Left ventricle myocardium superior (tissue), 1 donor: ENCODE measurements at places on chromosomes 5 and 9.

DNA sequence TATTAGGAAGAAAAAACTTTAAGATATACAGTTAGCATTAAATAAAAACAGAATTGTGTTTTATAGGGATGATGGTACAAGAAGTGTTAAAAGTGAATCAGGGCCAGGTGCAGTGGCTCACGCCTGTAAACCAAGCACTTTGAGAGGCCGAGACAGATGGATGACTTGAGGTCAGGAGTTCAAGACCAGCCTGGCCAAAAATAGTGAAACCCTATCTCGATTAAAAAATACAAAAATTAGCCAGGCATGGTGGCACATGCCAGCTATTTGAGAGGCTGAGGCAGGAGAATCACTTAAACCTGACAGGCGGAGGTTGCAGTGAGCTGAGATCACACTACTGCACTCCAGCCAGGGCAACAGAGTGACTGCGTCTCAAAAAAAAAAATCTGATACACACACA lies 282.9 kb upstream of the ATP10B start:
- no peak for DNase-seq

DNA sequence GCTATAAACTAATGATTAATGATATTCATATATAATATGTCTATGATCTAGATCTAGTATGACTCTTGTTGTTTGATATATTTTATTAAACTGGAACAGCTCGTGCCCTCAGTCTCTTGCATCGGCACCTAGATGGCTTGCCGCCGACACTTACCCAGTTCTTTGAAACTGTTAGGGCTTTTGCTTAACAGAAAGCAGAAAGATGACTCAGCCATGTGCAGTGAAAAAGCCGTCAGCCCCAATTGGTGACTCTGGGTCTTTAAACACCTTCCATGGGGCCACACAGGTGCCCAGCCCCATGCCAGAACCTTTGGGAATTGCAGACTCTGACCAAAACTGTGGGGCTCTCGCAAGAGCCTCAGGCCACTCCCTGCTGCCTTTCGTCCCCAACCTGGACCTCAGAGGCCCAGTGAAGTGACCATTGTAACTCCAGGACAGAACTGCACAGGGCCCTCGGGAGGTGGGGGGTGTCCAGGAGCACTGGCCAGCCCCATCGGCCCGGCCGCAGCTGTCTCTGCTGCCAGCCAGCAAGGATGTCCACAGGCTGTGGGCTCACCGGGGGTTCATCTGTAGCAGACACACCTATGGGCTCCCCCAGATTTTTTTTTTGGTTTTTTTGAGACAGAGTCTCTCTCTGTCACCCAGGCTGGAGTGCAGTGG lies 7.8 kb downstream of the LCN10 start:
- DNase-seq, result no peak

DNA sequence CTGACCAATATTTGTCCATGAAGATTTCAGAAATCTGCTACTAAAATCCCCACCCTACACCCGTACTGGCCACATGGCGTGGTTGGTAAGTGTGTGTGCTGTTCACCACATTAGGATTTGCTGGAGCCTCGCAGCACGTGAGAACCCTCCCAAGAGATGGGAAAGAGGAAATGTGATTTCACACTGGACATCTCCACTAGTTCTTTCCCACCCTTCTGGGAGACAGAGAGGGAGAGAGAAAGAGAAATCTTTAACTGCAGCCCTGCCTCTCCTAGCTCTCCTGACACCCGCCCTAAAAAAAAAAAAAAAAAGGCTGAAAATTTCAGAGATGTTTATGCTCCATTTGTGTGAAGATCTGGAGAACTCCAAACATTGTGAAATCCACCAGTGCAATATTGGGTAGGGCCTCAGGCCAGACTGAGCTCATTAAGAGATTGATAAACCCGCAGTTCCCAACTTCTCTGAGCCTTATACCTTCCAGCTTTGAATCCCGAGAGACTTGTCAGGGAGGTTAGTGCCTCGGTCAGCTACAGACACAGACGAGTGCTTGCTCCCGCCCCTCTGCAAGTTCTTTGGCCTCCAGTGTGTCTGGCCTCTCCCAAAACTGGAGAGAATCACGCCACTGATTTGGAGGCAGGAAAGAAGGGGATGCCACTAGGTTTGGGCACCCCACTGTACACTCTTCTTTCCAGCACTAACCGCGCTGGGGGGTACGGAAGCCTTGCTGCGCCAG lies 1.9 kb downstream of the SPRY4 start:
- DNase-seq, result peak; percentile 60

GRCh38 chr5:54272746-54273145 lies 37.6 kb downstream of the ARL15 start:
- no peak for DNase-seq

DNA sequence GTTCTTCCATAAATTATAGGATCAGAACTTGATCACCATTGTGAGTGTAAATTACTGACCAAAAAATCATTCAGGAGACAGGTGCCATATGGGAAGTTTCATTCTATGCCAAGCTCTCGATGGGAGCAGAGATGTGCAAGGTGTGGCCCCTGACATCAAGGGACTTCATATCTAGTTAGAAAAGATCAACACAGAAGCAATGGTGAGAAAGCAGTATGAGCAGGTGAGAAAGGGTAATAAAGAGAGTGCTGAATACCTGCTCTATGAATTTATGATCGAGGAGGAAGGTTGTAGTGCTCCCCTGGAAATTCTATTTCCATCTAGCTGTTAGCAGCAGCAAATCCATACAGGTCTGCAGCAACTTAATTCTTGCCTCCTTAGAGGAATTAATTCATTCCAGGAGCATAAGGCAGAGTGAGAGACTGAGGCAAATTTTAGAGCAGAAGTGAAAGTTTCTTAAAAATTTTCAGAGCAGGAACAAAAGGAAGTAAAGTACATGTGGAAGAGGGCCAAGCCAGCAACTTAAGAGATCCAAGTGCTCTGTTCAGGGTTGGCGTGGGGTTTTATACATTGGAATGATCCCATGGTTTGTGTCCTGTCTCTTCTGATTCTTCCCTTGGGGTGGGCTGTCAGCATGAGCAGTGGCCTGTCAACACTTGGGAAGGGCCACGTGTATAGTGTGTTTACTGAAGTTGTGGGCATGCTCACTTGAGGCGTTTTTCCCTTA lies 181.8 kb downstream of the SAXO1 start:
- no peak for DNase-seq

DNA sequence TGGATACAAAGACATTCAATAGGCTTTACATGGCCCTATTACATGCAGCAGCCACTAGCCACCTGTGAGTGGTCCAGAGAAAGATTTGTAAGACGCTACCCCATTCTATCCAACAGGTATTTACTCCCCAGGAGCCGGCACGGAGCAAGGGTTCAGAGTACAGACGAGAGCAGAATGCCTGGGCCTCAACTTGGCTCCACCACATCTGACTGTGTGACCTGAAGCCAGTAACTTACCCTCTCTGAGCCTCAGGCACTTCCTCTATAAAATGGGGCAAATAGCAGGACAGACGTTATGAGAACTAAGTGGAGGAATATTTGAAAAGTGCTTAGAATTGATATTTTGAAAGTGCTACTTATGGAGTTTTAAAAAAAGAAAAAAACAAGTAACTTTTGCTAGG lies 100.0 kb downstream of the TLE1 start:
- DNase-seq, result no peak

DNA sequence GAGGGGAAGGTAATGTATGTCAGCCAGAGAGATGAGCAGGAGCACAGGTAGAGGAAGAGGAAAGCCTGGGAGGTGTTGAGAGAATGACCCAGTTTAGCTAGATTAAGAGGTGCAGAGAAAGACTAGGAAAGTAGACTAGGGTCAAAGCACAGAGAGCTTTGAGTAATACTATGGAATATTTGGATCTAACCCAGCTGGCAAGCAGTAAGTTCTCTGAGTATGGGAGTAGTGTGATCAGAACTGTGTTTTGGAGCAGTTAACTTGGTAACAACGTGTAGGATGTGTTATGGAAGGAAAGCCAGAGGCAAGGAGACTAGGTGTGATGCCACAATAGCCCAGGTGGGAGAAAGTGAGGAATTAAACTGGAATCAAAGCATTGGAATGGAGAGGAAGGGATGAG lies 84.9 kb upstream of the PTGER4 start:
- no peak for DNase-seq

DNA sequence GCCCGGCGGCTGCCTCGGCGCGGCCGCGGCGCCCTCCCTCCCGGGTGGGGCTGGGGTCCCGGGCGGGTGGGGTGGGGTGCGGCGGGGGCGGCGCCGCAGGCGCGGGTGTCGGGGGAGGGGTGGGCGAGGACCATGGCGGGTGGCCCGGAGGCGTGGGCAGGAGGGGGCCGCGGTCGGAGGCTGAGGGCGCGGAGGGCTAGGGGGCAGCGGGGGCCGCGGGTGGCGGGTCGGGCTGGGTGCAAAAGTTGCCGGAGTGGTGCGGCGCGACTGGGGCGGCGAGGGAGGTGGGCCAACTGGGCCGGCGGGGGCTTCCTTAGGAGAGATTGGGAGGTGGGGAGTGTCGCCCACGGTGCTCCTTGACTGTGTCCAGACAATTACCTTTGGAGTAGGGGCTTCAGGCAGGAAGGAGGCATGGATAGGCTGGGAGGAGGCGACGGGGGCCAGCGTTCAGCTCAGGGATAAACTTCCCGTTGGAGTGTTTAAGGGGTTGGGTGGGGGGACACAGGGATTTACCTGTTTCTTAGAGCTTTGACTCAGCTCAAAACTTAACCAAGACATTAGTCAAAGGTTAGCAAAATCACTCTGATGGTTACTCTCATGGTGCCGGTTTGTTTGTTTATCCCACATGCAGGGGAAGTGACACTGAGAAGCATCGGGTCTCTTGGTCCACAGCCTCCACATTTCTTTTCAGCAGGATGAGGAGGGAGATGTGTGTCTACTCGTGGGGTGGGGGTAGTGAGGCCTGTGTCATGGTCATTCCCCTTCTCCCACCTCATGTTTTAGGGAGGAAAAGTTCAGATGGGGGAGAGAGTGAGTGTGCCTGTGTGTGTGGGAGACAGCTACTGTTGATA lies 859 bp downstream of the CSNK1G3 start:
- peak; percentile 56 for DNase-seq

- no peak for DNase-seq
These were observed 30.2 kb downstream of the MAML1 start for GRCh38 chr5:179762781-179763176.

DNA sequence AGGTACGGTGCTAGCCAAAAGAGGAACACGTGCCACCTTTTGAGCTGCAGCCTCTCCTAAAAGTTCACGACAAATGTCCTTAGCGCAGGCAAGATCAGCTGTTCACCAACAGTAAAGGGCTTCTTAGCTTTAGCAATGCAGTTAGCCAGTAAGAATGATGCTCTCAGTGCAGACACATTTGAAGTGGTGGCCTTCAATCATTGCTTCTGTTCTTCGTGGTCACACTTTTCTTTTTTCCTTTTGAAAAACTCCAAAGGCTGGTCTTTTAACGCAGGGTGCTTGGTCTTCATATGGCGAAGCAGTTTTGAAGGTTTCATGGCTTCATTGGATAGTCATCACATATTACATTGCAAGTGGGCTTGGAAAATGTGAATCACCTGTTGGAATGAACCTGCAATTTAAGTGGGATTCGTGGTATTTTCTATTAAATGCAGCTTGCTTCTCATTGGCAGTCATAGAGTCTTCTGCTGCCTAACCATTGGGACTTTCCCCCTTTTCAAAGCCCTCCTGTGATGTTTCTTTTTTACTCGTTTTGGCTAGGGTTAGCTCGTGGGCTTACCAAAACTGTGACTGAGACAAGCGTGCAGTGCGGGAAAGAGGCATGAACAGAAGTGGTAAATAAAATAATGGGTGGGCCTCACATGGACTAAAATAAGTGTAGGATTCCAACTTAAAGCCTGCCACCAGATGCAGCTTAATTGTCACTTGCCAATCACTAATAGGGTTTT lies 100.9 kb downstream of the MRPL36 start:
- no peak for DNase-seq

DNA sequence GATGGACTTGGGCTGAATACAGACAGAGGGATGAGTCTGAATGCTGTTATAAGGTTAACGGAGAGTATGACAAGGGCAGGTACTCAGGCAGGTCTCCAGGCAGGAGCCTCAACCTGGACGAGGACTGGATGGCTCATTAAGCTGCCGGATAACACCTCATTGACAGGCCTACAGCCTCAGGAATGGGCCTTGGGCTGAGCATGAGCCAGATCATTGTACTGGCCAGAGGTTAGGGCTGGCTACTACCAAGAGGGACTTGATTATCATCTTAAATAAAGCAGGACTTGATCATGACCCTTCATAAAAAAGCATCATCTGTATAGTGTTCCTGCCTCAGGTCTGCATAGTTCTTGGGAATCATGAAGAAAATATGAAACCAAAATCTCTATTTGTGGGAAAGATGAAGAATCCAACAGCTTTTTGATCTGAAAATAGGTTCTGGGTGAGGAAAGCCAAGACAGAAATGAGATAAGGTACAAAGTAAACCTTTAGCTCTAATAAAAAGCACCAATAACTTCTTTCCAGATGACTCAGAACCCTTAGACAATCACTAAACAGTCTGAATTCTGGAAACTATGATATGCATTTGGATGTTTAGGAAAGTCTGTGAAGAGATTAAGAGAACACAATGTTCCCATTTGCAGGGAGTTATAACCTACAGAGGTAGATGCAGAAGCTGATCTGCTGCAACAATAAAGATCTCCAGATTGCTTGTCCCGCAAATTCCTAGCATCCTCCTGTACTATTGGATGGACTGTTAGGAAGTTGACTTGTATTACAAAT lies 343.1 kb downstream of the CTNND2 start:
- DNase-seq, result no peak

DNA sequence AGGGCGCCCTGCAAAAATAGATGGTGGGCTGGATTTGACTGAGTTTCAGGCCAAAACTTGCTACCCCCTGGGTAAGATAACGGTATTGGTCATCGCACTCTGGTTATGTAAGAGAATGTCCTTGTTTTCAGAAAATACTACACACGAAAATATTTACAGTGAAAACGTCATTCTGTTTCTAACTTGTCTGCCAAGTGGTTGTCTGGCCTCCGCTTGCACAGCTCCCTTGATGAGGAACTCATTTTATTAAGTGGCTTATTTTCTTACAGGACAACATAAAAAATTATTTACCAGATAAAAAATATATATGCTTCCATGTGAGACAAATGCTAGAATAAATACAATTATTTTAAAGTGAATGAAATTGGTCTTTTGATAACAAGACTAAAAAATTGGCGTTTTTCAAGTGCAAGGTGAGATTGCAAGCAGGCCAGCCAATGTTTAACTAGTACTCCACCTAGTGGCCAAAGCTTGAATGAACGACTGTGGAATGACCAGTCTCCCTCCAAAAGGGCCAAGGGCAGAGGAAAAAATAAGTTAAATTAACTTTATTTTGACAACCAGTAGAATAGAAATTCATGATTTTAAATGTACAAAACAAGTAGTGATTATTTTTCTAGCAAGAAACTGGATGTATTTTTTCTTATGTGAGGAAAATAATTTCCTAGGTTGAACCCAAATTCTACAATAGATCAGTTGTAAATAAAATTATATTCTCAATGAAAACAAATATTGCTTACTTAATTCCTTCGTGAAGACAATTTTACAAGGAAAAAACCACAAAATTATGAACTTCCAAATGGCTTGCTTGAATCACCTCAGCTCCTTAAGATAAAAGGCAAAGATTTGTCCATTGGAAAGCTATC lies 93.2 kb downstream of the ZFAND5 start:
- DNase-seq, result no peak

GRCh38 chr9:81601639-81602623 lies 87.4 kb downstream of the TLE1 start:
- DNase-seq, result no peak
